NCI-H226 (cell line): ENCODE measurements at places on chromosomes 12 and 14.

DNA sequence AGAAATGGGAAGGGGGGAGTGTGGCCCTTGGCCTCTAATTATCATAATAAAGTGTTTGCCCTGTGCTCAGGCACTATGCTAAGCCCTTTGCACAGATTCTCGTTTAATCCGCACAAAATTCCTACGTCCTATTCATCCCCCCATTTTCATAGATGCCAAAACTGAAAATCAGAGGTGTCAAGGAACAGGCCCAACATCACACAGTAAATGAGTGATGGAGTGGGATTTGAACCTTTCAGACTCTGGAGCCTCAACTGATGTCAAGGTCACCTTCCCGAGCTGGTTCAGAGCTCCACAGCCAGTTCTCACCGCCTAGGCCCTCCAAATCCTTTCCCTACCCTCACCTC is 80.7 kb downstream of the IRF2BPL start:
- DNase-seq, result no peak

DNA sequence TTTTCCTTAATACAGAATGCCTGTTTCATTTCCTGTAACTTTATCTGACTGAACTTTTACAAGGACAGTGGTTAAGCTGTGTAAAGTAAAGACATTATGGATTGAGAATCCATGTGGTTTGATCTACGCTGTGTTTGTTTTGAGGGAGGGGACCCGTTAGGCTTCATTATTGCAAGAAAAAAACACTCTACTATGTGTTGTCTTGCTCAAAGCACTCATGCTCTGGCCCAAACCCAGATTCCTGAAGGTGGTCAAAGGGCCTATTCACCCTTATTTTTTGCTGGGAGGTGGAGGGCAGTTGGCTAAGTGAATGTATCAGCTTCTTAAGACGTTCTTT is 11.9 kb downstream of the RNF10 start:
- no peak for DNase-seq

GRCh38 chr12:48454667-48455066 is 17.7 kb upstream of the ANP32D start:
- DNase-seq, result peak; percentile 31

DNA sequence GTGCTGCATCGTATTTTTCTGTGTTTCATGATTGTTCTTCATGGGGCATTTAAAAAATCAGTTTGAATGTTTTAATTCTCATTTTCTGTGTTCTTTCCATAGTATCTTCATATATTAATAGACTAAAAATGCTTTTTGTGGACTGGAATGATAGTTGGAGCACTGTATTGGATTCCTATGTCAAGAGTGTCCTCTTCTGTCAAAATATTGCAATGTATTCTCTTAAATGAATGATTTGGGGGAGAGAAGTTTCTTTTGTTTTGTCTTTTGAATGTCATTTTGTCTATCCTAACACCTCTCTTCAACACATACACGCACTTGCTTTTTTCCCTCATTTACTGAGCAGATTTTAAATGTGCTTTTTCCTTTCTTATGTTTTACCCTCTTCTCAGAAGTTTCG is 4.7 kb upstream of the EIF2S3B start:
- DNase-seq, result no peak

GRCh38 chr12:69359531-69360347 is at the start of gene YEATS4:
Gene YEATS4 (plus strand): TSS chr12:69359743. CDS start chr12:69359973, 230 bp downstream.
- DNase-seq, result peak; percentile 96

DNA sequence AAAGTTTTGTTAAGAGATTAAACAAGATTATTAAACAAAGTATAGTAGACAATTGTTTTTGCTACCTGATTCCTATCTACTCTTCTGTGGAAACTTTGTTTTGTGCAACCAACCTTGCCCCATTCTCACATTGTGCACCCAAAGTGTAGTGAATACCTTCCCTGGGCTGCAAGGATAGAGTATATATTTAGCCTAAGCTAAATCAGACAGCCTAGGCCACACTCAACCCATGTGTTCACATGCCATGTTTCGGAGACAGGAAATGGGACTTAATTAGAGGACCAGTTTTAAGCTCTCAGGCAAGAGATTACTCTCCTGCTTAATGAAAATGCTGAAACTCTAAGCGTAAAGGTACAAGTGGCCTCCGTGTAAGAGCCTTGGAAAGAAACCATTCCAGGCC is 734.9 kb upstream of the USP15 start:
- DNase-seq, result no peak

DNA sequence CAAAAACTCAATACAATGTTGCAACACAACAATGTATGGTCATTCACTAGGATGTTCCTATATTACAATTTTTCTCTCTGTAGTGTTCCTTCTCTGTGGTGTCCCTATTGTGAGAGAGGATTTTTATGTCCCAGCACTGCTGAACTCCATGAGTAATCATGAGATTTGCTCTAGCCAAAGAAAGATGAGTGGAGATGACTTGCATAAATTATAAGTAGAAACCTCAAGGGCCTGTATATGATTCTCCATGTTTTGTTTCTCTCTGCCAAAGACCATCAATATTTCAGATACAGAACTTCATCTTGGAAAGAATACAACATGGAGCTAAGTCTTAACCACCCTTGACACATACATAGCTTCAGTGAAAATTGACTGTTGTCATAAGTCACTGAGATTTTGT is 579.1 kb downstream of the TMTC2 start:
- DNase-seq, result no peak

GRCh38 chr14:60183741-60184140 is 18.5 kb upstream of the DHRS7 start:
- DNase-seq, result no peak

DNA sequence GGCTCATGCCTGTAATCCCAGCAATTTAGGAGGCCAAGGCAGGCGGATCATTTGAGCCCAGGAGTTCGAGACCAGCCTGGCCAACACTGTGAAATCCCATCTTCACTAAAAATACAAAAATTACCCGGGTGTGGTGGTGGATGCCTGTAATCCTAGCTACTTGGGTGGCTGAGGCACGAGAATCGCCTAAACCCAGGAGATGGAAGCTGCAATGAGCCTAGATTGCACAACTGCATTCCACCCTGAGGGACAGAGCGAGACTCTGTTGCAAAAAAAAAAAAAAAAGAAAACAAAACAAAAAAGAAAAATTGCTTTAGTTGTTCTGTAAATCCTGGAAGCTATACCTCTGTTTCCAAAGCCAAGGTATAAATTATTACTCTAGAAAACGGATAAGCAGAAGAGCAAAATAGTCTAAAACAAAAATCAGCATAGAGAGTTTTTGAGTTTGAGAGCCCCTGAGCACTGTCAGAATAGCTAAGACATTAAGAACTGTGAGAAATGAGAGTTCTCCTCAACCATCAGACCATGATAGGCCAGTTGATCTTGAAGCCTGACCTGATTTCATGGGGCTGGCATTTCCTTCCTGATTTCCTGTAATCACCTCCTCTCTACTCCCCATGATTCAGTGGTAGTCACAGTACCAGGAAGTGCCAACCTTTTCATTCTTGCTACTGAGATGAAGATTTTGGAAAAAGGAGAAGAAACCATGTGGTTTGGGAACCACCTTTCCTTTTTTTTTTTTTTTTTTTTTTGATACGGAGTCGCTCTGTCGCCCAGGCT is 31.7 kb downstream of the ATP2A2 start:
- DNase-seq, result peak; percentile 93

DNA sequence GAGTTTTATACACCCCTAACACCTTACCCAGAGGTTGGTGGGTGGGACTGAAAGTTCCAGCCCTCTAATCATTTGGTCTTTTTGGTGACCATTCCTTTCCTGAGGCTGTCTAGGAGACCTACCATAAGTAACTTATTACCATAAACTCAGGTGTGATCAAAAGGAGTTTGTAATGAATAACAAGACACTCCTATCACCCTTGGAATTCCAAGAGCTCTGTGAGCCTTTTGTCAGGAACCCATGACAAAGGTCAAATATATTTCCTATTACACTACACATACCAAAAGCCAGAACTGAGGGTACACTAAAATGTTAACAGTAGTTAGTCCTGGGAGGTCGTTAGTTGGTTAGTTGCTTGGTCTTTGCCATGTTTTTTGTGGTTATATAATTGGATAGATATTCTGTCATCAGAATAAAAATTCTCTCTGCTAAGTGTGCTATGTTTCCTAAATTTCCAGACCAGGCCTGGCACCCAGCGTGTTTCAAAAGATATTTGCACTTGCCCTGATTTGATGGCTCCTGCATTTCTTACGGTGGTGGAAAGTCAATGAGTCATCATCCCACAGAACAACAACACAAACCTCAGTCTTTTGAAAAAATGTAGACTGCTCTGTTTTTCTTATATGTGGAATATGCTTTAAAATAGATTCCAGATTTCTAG is 27.0 kb upstream of the AKAP5 start:
- peak; percentile 75 for DNase-seq

- no peak for DNase-seq
Measured at GRCh38 chr14:60977847-60978246, 3.0 kb downstream of the TRMT5 start.

DNA sequence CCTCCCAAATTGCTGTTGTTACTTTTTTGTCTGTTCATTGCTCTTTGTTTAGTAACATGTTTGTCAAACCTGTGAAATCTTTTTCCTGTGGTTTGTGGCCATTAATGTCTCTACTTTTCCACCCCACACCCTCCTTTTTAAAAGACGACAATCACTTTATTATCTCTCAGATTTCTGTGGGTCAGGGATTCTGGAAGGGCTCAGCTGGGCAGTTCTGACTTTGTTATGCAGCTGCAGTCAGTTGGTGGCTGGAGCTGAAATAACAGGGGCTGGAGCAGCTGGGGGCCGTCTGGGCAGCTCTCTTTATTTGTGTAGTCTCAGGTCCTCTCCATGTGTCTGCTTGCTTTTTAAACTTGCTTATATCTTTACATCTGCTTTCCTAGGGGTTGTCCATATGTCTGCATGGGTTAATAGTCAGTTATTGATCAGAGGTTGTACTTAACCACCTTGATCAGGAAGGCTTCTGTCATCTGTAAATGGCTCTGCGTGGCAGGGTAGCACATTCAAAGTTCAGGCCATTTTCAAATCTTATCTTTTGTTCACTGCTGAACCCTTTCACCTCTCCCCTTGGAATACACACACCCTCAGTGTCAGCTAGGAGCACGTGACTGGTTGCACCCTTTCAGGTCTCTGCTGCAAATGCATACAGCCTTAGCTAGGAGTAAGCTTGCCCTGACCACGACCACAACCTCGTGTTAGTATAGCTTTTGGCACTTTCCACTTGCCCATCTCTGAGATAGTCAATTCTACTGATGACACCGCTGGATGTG is 27.9 kb downstream of the BORCS5 start:
- DNase-seq, result no peak

GRCh38 chr14:84458881-84459280 is 1071.1 kb upstream of the FLRT2 start:
- no peak for DNase-seq

DNA sequence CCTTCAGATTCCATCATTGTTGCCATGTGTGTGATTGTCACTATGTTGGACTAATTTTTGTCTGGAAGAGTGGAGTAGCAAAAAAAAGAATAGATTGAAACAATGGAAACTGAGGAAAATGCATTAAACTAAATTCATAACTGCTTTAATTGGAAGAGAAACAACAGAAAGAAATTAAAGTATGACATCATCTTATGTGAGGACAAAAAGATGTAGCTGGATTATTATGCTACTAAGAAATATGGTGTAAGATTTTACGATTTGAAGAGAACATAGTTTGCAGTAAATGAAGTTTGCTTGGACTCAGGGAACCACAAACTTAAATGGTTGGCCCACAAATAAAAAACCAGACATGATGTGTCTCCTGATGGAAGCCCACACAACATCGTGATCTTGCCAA is 76.8 kb downstream of the PRKCH start:
- no peak for DNase-seq

DNA sequence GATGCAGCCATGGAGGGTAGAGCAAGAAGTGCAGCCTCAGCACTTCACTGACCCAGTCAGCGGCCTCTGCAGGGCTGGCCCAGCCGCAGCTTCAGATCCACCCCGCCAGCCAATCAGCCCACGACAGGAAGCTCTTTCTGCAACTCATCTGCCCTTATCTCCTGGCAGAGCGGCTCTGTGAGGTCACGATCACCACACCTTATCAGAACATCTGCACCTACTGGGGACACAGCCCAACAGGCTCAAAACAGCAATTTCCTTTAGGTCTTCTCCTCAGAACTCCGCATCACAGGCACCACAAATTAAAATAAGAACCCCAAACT is 287.3 kb downstream of the BCL11B start:
- no peak for DNase-seq

- no peak for DNase-seq
Measured at GRCh38 chr12:130196827-130197226, 34.6 kb downstream of the FZD10 start.

- no peak for DNase-seq
Measured at GRCh38 chr14:81455390-81455789, 55.3 kb upstream of the STON2 start.

GRCh38 chr12:131536766-131537165 is 174.1 kb upstream of the SFSWAP start:
- no peak for DNase-seq

DNA sequence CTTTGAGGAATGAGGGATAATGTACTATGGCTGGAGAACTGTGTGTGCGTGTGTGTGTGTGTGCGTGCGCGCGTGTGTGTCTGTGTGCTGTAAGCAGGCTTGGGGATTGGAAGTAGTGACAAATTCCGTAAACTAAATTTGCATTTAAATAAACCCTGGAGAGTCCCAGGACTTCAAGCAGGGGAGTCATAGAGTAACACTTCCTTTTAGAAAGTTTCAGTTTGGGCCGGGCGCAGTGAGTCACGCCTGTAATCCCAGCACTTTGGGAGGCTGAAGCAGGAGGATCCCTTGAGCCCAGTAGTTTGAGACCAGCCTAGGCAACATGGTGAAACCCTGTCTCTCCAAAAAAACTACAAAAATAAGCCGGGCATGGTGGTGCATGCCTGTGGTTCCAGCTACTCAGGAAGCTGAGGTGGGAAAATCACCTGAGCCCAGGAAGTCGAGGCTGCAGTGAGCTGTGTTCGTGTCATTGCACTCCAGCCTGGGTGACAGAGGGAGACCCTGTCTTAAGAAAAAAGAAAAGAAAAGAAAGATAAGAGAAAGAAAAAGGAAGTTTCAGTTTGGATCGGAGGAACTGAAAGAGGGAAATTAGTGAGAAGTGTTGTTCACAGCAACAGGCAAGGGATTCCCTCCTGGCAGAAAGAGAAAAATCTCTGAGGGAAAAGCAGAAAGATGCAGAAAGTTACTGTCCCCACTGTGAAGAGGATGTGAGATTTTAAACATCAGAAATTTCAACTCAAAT is 222.7 kb upstream of the SOX5 start:
- DNase-seq, result no peak

DNA sequence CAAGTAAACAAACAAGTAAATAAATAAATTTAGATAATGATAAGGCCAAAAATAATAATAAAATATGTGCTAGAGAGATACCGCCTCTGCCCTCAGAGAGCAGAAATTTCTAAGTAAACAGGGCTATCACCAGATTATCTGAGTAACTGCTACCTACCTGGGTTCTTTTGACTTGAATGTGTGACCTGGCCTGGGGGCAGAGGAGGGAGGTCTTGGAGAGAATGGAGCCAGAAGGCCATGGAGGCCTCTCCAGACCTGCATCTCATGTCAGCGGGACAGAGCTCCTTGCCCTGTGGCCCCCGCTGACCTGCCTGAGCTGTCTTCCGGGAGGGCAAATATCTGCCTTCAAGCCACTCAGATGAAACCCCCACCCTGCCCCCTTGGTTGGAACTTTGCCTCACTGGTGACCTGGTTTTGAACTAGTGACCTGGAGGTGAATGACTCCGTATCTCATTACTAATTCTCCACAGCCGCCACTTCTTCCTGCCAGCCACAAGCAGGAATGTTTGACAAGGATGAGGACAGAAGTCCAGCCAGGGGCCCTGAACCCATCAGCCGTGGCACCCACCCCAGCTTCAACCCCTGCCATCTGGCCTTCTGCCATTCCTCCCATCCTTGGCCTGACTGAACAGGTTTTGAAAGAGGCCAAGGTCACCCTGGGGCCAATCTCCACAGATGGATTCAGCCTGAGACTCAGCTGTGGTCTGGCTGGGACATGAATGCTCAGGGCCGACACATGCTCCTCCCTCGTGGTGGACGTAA is 86.8 kb upstream of the PARP11 start:
- DNase-seq, result no peak
